ENCODE measurements at places on chromosomes 2 and 18. TPM values are rescaled to one million over a fixed set of nuclear protein-coding genes. Genes with fewer than 3 reads are reported as not detected.

- no peak for DNase-seq
Measured at GRCh38 chr2:55236992-55237543, 4.6 kb downstream of the RPS27A start.

GRCh38 chr2:46493971-46494250 is 14.5 kb downstream of the TMEM247 start:
- no peak for DNase-seq

DNA sequence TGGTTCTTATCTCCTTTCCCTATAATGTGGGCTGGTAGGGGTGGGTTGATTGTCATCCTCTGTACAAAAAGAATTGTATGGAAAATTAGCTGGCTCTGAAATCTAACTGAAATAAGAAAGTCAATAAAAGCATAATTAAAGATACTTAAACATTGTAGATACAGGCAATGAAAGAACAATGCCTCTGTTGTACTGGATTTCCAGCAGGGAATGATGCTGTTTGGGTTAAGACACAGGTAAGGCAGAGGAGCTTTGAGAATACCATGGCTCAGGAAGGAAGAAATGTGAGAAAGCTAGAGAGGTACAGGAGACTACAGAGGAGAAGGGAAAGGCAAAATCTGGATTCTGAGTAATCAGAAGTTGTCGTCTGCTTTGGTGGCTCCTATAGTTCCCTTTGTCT is 10.1 kb downstream of the DTNA start:
- DNase-seq, result no peak

GRCh38 chr2:45180779-45181178 is 171.5 kb upstream of the SIX2 start:
- DNase-seq, result no peak

Gene ITPRIPL1
- 8.9 TPM for total RNA-seq

Gene MAP3K19
- total RNA-seq, result not detected

Gene MOGAT1
- total RNA-seq, result not detected

Gene SERPINB10
- total RNA-seq, result not detected

Gene ABCG5
- not detected for total RNA-seq

Gene COL4A3
- total RNA-seq, result not detected

Gene C2orf81
- total RNA-seq, result 8.8 TPM
